ENCODE measurements at places on chromosomes 1 and 21.

GRCh38 chr21:39016740-39017315, 166.4 kb downstream of the PSMG1 start:
- DNase-seq = peak; percentile 78

DNA sequence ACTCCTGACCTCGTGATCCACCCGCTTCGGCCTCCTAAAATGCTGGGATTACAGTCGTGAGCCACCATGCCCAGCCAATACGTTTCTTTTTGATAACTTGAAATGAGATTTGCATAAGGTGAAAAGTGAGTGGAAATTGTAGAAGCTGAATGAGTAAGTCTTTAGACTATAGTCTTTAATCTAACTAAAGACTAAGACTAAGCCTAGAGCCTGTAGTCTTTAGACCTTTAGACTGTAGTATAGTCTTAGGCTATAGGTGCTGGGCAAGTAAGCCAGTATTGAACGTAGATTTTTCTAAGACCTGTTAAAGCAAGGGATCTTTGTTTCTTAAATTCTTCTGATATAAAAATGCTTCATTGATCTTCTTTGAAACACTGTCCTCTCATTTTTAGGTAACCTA, 12.1 kb downstream of the PPP2R5A start:
- no peak for DNase-seq

GRCh38 chr21:27580276-27580675, 613.4 kb upstream of the ADAMTS5 start:
- peak; percentile 51 for DNase-seq

DNA sequence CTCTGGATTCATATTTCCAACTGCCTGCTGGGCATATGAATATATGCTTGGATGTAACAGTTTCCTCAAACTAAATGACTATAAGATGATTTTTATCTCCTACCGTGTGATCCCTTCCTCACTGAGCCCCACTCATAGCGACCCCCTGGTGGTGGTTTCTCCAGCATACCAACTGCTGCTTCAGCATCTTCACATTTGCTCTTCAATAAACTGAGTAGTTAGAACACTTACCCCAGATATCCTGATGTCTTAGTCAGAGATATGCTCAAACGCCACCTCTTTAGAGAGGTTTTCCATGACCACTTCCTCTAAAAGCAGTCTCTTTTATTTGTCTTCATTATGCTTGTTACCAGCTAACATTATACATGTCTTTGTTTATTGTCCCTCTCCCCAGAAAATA, 10.2 kb upstream of the HNRNPR start:
- no peak for DNase-seq

- peak; percentile 23 for DNase-seq
Observed at GRCh38 chr1:35029761-35030160, 2.0 kb downstream of the ZMYM6 start.

Measured in choroid plexus epithelial cell (primary cell).